ENCODE measurements at places on chromosomes 1 and 21. TPM values are rescaled to one million over a fixed set of nuclear protein-coding genes. Genes with fewer than 3 reads are reported as not detected.
A peak's percentile ranks its signal among the peaks of the same experiment; 100 is the strongest.

GRCh38 chr1:14682941-14683621 lies 84.6 kb downstream of the KAZN start:
- no peak overlapping the region for H3K4me3 ChIP-seq
- no peak for DNase-seq
- no peaks in the 10 kb centered on the region for H3K4me1 ChIP-seq
- H3K27ac ChIP-seq, result no peak overlapping the region

DNA sequence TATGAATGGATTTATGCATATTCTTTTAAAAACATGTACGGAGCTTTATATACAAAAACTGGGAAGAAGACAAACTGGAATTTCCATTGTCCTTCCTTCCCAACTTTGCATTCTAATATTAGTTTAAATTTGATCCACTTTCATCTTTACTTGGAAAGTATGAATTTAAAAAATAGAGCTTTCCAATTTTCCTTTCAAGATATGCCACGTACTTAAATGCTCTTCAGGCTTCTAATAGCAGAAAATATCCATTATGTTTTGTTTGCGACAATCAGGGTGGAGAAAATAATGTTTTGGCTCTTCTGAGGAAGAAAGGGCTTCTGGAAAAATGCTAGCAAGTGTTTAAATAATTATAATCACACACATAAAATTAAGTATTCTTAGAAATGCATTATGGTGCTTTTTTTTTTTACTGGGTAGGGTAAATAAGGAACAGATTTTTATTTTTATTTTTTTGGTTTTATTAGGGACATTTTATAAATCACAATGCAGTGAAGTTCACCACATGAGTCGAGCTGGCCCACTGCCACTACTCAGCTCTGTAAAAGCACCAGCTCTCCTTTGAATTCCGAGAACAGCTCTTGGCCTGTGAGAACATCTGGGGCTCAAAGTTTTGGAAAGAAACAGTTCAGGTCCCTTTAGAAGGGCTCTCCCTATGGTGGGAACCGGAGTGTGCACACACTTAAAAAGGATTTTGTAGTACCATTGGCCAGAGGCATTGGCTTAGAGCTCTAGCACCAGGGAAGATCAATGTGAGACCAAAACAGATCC lies 287.4 kb upstream of the LYPLAL1 start:
- no peak for DNase-seq
- H3K27me3 ChIP-seq, result no peaks in the 10 kb centered on the region
- no peak overlapping the region for H3K27ac ChIP-seq
- no peaks in the 10 kb centered on the region for H3K36me3 ChIP-seq

The KRTAP19-2 gene
- total RNA-seq, result not detected

The AMY1B gene
- 4.1 TPM for total RNA-seq

DNA sequence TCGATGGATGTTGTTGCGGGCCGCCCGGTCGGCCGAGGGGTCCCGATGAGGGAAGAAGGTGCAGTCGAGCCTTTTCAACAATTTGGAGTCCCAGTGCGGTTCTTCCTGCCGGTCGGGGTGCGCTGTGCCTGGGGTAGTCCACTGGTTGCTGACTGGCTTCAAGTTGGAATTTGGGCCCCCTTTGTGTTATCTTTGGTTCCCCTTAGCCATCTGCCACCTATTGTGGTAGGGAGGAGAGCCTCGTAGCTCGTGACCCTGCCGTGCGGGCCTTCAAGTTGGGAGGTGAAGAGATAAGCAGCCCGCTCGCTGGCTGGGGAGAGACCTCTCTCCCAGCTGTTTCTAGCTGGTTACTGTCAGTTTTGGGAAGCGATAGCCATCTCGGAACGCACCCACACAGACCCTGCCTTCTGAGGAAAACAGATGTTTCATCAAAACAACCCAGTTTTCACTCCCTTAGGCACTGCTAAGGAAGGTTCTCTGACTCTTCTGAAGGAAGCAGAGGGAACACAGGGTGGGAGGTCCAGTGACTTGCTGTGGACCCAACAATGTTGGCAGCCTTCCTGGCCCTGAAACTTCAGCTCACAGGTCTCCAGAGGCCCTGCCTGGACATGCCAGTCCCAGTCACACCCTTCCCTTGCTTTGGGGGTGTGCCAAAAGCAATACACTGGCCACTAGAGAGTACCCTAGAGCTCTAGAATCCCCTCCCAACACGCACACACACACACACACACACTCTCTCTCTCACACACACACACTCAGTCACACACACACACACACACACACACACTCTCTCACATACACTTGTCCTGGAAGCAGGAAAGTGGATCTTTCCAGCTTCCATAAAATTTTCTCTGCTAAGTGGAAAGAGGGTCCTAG lies 1.0 kb downstream of the BTG2 start:
- peak overlapping the region; percentile 98 for H3K4me3 ChIP-seq
- H3K4me1 ChIP-seq, result peaks cover 36% of the 10 kb centered on the region
- peak; percentile 87 for DNase-seq
- peaks cover 29% of the 10 kb centered on the region for H3K36me3 ChIP-seq
- no peaks in the 10 kb centered on the region for H3K27me3 ChIP-seq

DNA sequence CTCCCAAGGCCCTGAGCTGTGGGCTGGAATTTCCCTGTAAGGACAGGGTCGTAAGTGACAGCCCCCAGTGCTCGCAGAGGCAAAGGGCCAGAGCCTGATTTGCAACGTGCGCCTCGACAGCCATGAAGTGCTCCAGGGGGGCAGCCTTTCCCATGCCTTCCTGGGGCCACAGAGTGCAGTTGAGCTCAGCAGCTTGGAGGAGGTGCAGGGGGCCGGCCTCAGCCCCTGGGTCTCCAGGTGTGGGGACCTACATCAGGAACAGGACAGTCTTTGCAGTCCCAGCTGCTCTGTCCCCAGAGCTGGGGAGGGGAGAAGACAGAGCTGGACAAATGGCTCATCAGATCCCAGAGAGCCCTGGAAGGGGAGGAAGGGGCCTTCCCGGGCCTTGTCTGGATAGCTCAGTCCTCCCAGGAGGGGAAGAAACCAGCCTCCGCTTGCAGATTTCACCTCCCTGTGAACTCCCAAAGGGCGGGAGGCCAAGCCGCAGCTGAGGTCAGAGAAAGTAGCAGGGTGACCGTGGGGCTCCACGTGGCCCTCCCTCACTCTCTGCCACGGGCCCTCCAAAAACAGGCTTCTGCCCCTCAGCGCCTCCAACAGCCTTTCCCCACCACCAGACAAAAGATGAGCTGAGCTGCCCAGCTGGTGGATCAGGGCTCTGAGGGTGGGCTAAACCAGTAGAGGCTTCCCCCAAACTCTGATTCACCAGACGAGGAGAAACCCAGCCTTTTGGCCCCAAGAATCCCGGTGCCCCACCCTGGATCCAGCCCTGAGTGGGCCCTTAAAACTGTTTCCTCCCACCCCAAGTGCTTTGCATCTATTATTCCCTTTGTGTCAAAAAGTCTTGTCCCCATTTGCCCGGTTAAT lies 76.5 kb downstream of the DHRS3 start:
- no peaks in the 10 kb centered on the region for H3K27me3 ChIP-seq
- no peak overlapping the region for H3K4me3 ChIP-seq
- peak; percentile 66 for DNase-seq
- H3K27ac ChIP-seq, result no peak overlapping the region
- no peaks in the 10 kb centered on the region for H3K36me3 ChIP-seq
- peaks cover 14% of the 10 kb centered on the region for H3K4me1 ChIP-seq

GRCh38 chr21:43367859-43368258 lies 59.1 kb downstream of the SIK1 start:
- H3K36me3 ChIP-seq, result no peaks in the 10 kb centered on the region
- no peak overlapping the region for H3K4me3 ChIP-seq
- no peaks in the 10 kb centered on the region for H3K27me3 ChIP-seq

The NBPF6 gene
- total RNA-seq, result not detected

Measured in upper lobe of right lung (tissue), 1 donor.